ENCODE measurements at places on chromosomes 12 and 14.

GRCh38 chr12:54364413-54364812, at the start of gene GPR84:
GPR84 (minus strand) TSS chr12:54364486; CDS start chr12:54363851, 635 bp downstream.
- no peaks in the 10 kb centered on the region for H3K27me3 ChIP-seq
- no peak within 1 kb of the TSS for H3K27ac ChIP-seq
- H3K4me1 ChIP-seq: peaks cover 12% of the 10 kb centered on the region
- no peak for DNase-seq
- H3K4me3 ChIP-seq: no peak within 1 kb of the TSS

GRCh38 chr12:126295652-126296051, 1230.4 kb downstream of the AACS start:
- H3K36me3 ChIP-seq: no peaks in the 10 kb centered on the region
- H3K4me3 ChIP-seq: no peak overlapping the region
- DNase-seq: no peak

DNA sequence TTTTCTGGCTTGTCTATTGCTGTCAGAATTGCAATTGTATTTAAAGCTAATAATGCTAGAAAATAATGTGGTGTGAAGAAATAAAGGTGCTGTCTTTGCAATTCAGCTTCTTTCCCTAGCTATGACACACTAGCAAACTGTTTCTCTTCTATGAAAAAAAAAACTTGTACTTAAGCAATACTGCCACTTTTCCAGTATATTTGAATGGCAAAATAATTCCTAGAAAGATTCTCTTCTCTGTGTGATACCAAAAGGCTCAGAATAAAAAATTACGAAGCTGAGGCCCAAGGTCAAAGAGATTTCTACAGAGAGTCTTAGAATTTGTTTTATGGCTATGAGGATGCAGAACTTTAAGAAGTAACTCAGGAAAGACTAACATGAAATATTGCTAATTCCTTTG, 235.5 kb downstream of the ADAMTS20 start:
- H3K36me3 ChIP-seq: no peaks in the 10 kb centered on the region
- no peaks in the 10 kb centered on the region for H3K4me1 ChIP-seq
- no peak for DNase-seq
- H3K27me3 ChIP-seq: no peaks in the 10 kb centered on the region

DNA sequence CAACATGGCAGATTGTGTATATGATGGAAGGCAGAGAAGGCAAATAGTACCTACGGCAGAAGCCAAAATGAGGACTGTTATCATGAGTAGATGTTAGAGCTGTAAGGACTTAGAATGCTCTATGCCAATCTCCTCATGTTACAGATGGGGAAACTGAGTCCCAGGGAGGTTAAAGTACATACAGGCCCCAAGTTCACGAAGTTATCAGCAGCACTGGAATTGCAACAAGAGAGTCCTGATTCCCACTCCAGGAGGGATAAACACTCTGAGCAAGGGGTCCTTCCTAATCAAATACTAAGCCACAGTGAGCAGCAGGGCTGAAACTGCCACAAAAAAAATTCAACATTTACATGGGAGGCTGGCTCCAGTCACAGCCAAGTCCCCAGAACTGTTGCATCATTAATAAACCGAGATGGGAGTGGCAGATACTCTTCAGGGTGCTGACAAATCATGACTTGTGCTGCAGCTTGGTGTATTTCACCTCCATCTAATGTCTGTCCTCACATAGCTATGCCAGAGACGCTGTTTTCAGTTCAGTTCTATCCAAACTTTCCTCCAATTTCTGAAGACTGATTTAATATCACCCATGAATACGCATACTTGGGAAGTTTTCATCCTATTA, 24.2 kb downstream of the NUAK1 start:
- no peaks in the 10 kb centered on the region for H3K36me3 ChIP-seq
- no peak for DNase-seq
- peak overlapping the region; percentile 85 for H3K27ac ChIP-seq
- no peak overlapping the region for H3K4me3 ChIP-seq
- no peaks in the 10 kb centered on the region for H3K27me3 ChIP-seq
- H3K4me1 ChIP-seq: peaks cover 46% of the 10 kb centered on the region

GRCh38 chr12:64522807-64523206, 70.9 kb downstream of the TBK1 start:
- H3K27me3 ChIP-seq: no peaks in the 10 kb centered on the region
- no peak overlapping the region for H3K27ac ChIP-seq
- H3K4me3 ChIP-seq: no peak overlapping the region
- no peaks in the 10 kb centered on the region for H3K4me1 ChIP-seq
- no peaks in the 10 kb centered on the region for H3K36me3 ChIP-seq

DNA sequence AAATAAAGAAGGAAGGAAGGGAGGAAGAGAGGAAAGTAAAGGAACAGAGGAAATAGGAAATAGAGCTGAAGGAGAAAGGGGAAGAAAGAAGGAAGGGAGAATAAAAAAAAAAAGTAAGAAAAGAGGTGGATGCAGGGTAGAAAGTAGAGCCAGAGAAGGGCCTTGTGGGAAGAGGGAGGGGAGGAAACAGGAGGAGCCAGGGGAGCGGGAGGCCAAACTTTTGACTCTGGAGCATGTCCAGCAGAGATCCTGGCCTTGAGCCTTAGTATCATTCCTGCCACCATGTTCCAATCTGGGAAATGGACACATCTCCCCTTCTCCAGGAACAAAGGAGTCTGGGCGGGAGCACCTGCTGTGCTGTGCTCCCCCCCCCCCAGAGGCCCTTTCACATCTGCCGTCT, 11.1 kb upstream of the SMUG1 start:
- no peaks in the 10 kb centered on the region for H3K36me3 ChIP-seq
- no peak overlapping the region for H3K4me3 ChIP-seq
- DNase-seq: no peak
